ENCODE measurements at places on chromosomes 4 and X. TPM values are rescaled to one million over a fixed set of nuclear protein-coding genes. Genes with fewer than 3 reads are reported as not detected.

Gene HS6ST2
- total RNA-seq = 0.36 TPM

Gene TMEM31
- total RNA-seq = not detected

Gene FMR1NB
- not detected for total RNA-seq

Gene PTTG2
- total RNA-seq = not detected

Gene ZNF827
- total RNA-seq = 6.4 TPM

Gene BGN
- total RNA-seq = 16.6 TPM

Gene NPY1R
- 0.09 TPM for total RNA-seq

Gene STOX2
- total RNA-seq = 0.09 TPM

Gene NLGN4X
- total RNA-seq = not detected

Gene GAB3
- total RNA-seq = 5.2 TPM

Gene PDCL2
- total RNA-seq = not detected
